ENCODE measurements at places on chromosomes 11 and 22.

GRCh38 chr11:74459584-74459983 lies 7.8 kb downstream of the KCNE3 start:
- no peak for DNase-seq

DNA sequence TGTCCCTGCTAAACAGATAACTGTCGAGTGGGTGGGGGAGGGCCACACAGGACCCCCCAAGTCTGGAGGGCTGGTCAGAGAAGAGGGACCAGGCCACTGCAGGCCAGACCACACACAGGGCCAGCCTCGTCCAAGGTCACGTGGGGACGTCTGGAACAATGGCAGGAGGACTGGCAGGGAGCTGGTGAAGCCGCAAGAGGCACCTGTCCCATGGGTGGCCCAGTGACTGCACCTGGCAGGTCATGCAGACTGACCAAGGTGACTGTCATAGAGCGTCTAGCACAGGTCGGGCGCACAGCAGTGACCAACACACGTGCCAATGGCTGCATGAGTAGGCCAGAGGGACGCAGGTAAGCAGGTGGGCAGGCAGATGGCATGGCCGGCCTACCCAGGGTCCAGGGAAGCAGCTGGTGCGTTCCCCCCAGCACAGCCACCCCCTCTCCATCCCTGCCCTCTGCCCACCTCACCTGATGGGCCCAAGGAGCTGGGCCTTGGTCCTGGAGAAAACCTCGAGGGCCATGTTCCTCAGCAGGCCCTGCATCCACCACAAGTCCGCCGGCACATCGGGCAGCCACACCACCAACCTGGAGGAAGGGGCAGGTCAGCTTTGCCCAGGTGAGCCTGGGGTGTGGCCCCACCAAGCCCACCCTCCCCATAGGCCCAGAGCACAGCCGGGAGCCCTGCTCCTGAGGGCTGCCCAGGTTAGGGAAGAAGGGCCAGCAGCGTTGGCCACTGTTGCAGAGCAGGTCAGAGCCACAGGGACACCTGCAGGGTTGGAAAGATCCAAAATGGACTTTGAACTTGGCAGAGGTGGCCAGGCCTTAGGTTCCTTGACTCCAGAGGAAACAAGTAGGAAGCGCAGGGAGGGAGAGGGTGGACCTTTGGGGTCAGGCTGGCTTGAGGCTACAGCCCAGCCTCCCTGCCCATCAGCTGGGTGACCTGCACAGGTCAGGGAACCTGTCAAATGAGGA lies 10.4 kb downstream of the PNPLA5 start:
- no peak for DNase-seq

GRCh38 chr22:27542602-27543001 lies 259.0 kb downstream of the MN1 start:
- DNase-seq: no peak

DNA sequence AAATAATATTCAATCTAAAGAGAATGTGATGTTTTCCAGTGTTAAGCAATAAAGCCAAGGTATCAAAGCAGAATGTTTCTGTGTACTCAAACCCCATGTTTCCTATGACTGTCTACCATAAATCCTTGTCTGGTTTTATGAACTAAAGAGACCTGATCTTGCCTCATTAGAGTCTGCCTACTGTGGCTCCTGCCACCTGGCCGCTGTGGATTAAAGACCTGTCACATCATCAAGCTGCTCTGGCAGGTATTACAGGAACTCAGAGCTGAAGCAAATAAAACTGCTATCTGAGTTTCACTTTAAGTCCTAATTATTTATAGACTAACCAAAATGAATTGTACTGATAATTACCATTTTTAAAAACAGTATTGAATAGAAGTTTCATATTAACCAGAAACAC lies 207.8 kb upstream of the CCDC90B start:
- no peak for DNase-seq

DNA sequence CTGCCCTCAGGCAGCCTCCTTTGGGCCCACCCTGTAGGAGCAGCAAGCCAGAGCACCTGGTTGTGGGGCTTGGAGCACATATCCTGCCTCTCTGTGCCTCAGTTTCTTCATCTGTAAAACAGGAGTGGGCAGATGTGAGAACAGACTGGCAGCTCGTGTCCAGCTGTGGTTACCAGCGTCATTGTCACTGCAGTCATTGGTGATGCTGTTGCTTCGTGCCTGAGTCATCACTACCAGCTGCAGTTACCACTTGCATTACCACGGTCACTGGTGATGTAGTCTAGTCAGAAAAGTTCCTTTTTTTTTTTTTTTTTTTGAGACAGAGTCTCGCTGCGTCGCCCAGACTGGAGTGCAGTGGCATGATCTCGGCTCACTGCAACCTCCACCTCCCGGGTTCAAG lies 20.4 kb downstream of the RSPH14 start:
- DNase-seq: no peak

DNA sequence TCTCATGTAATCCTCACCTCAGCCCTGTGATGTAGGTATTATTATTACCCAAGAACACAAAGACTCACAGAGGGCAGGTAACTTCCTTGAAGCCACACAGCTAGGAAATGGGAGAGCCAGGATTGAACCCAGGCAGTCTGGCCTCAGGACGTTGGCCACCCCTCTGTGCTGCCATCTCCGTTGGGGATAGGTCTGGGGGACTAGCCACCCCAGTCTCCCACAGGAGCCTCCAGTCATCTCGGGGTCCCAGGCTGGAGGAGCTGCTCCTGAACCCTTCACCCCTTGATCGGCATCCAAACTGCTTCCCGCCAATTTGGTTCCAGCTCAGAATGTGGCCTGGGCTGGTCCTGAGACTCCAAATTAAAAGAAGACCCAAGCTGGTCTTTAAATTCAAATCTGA lies 10.4 kb upstream of the TCF20 start:
- no peak for DNase-seq

GRCh38 chr22:26673486-26673885 lies 16.1 kb downstream of the MIAT start:
- no peak for DNase-seq

DNA sequence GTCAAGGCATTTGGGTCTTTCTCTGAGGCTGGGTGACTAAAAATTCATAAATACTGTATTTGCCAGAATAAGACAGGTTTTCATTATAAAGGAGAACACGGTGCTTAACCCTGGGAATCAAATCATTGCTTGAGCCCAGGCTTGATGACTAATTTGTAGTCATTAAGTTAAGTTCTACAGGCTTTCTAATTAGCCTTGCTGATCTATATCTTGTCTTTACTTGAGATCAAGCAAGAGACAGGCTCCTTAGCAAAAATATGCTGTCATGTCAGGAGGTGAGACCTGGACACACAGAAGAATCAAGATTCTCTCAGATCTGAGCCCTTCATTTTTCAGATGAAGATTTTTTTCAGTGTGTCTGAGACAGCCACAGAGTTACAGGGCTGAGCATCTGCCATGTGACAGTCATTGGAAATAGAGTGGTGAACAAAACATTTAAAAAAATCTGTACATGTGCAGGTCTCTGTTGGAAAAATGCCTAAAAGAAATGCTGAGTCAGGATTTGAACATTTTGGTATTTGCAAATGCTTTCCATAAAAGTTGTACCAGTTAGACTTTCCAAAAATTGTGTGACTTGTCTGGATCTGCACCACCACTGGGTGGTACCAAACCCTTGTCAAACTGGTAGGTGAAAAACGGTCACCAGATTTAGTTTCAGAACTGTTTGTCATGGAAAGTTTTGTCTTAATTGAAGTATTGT lies 14.6 kb downstream of the ACAT1 start:
- no peak for DNase-seq

- DNase-seq: no peak
Measured at GRCh38 chr11:62546244-62546928, at the start of gene AHNAK. TSS of gene AHNAK (minus strand) at chr11:62546806. CDS start at chr11:62536098, 10,708 bp downstream.

DNA sequence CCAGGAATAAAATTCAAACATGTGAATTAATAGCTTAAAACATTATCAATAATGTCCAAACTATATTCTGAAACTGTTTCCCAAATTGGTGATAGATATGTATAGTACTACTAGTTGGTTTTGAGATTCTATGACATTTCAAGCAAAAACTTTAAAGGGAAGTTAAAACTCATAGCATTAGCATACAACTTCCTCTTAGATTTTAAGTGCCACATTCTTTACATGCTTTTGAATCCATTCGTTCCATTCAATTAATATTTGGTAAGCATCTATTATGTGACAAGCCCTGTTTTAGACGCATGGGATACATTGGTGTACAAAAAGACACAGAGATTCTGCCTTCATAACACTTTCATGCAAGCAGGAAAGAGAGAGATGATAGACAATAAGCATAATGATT lies 8.9 kb downstream of the PATL1 start:
- DNase-seq: no peak

GRCh38 chr11:118914987-118915386 lies 10.7 kb downstream of the BCL9L start:
- DNase-seq: no peak

DNA sequence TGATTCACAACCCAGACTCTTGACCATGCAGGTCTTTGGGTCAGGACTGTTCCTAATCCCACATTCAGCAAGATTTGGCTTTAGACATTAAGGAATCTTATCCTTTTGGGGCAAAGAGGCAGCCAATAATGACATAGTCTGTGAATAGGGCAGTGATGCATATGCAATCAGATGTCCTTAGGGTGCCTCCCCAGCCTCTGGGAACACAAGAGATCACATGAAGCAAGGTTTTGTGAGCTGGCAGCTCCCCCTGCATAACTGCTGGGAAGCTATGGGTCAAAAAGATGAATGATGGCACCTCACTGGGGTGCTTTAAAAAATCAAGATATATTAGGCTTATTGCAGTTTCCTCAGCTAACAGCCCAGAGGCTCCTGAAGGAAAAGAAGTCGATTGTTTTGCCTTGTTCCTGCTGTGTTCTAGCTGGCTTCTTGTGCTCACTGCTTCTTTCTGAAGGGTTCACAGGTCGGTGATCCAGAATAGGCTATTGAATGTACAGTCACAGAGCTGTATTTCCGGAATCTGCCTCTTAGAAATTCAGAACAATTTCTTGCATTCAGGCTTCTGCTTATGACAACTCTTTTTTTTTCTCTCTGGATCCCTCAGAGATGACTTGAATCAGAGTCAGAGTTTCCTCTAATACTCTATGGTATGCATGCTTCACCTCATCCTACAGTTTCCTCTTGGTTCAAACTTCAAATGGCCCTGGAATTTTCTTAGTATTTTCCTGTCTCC lies 31.7 kb downstream of the INSC start:
- no peak for DNase-seq

DNA sequence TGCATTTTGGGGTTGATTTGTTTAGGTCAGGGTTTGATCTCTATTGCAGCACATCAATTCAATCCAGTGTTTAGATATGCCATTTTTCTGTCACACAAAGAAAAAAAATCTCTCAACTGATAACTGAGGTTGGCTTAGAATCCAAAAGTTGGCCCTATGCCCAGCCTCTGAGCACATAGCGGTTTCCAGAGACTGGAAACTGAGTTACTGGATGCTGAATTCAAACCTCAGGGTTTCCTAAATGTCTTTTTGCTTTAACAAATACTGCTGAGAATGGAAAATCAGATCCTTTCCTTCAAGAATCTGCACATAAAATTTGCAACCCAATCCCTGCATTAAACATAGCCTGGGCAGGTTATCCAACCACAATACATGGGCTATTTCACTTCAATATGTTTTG lies 4.0 kb downstream of the P4HA3 start:
- DNase-seq: no peak

DNA sequence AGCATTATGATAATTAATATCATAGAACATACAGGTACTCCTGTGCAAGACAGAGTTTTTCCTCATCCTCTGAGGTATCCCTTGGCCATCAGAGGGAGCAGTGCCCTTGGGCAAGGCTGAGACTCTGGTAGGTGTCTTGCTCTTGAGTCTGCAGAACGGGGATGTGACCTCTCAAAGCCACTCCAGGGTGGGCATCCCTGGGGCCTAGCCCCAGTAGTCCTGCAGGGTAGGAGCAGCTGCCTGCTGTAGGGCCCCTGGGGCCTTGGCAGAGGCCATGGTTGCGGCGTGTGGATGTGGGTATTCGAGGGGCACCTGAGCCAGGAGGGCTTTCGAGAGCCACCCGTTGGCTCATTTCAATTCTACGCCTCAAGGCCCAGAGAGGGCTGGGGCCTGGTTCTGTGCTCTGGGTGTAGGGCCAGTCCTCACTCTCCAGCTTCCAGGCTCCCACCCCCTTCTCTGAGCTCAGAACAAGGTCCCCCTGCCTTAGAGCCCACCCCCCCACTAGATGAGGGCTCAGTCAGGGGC lies 7.7 kb upstream of the OMP start:
- no peak for DNase-seq

GRCh38 chr11:21481255-21481654 lies 711.6 kb upstream of the ANO5 start:
- DNase-seq: no peak

GRCh38 chr11:68312117-68312779 lies at the start of gene LRP5:
TSS of gene LRP5 (plus strand) at chr11:68312591. CDS start at chr11:68312715, 124 bp downstream.
- no peak for DNase-seq

GRCh38 chr11:44139565-44140330 lies 44.3 kb downstream of the EXT2 start:
- no peak for DNase-seq

Data from stimulated activated CD8-positive, alpha-beta memory T cell treated with anti-CD3 and anti-CD28 coated beads, Interleukin-15, amount 100 ng/mL, for 1 hour (primary cell).